Tibial nerve (tissue), 4 donors: ENCODE measurements at places on chromosomes 6 and 20. TPM values are rescaled to one million over a fixed set of nuclear protein-coding genes. Genes with fewer than 3 reads are reported as not detected.

TSPO2 gene
- not detected for total RNA-seq

RSPO3 gene
- 16.5 TPM for total RNA-seq

OOEP gene
- not detected for total RNA-seq

DNA sequence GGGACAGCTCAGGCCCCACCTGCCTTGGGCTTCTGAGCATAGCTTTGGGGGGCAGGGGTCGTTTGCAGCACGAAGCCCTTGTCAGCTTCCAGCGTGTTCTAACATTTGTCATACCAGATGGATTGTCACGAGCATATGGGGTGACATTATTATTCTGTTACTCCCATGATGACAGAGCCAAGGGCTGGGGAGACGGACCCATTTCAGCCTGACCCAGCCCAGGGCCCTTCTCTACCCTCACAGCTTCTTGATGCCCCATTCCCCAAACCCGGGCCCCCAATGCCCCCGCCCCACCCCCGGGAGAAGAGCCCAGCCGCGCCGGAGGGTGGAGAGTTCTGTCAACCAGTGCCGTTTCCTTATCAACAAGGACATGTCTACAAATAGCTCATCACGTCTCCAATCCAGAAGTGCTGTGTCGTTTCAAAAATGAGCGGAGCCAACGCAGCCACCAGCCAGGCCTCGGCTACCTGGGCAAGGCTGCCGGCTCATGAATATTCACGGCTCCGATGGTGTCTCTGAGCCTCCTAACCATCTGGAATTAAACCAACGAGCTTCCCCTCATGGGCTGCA lies 9.6 kb upstream of the CHRNA4 start:
- H3K36me3 ChIP-seq = no peaks in the 10 kb centered on the region
- DNase-seq = no peak
- H3K4me3 ChIP-seq = no peak overlapping the region
- no peak overlapping the region for H3K27ac ChIP-seq

- H3K36me3 ChIP-seq = no peaks in the 10 kb centered on the region
- no peak for DNase-seq
- H3K27me3 ChIP-seq = no peaks in the 10 kb centered on the region
- peak overlapping the region; percentile 93 for H3K27ac ChIP-seq
Measured at GRCh38 chr20:37315452-37316110, 26.1 kb downstream of the MANBAL start.
